NCI-H1092 (cell line): ENCODE measurements at places on chromosomes 12 and 14.

GRCh38 chr12:126040307-126040706, 975.1 kb downstream of the AACS start:
- DNase-seq: no peak

DNA sequence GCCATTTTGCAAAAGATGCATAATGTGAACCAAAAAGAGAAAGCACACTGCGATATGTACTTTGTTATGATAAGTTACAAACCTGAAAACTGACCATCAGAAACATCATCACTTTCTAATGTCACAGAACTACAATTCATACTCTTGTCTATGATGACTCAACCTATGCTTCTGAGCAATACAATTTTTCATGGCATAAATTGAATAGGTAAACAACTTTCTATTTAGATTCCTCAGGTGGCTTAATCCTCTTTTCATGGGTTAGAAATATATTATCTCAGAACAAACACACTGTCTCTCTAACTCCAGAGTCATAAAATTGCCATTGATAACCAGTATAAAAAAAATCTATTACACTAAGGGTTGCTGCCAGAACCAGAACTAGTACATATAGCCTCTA, 1715.0 kb upstream of the FLRT2 start:
- DNase-seq: no peak

GRCh38 chr14:50622978-50623377, 45.1 kb downstream of the SAV1 start:
- DNase-seq: no peak

GRCh38 chr14:100056431-100056830, 8.8 kb upstream of the EVL start:
- DNase-seq: no peak

- no peak for DNase-seq
Observed at GRCh38 chr12:49636574-49636973, 13.2 kb downstream of the PRPF40B start.
